ENCODE measurements at places on chromosomes 6 and 20. TPM values are rescaled to one million over a fixed set of nuclear protein-coding genes. Genes with fewer than 3 reads are reported as not detected.
A peak's percentile ranks its signal among the peaks of the same experiment; 100 is the strongest.

DNA sequence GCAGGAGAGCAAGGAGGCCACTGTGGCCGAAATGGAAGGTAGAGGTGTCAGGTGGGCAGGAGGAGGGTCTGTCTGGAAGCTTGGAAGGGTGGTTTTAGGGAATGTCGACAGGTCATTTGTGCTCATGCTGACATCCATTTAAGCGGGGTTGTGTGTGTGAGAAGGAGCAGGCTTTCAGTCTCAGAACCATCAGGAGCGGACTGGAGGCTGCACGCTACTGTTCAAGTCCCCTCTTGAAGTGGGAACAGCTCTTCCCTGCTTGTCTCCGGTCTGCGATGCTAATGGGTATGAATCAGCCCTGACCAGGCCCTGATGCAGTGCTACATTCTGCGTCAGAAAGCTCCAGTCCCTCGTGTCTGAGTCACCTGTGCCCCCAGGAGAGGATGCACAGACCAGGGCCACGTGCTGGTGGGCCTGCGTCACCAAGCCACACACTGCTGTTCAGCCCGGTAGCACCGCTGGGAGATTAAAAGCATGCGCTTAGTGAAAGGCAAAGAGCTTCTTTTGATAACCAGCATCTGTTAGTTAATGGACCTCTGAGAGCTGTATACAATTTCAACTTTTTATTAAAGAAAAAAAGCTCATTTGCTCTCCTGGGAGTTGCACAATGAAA, 58.0 kb downstream of the APCDD1L start:
- no peak for DNase-seq

Gene GSTA2
- not detected for total RNA-seq

Gene WFDC10B
- not detected for total RNA-seq

DNA sequence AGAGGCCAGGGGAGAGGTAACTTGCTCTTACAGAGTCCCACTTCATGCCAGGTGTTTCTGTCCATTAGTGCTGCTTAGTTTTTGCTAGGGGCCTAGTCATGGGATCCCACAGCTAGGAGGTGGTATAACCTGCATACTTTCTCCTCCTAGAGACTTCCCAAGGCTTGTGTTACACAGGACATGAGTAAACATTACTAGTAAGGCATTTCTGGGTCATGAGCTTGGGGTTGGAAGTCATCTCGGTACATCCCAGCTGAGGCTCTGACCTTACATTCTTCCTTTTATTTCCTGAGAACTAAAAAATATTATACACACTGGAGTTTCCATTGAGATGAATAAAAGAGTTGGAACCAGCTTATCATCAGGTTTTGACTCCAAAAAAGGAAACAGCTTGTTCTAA, 20.9 kb upstream of the PNPLA1 start:
- DNase-seq: no peak

DNA sequence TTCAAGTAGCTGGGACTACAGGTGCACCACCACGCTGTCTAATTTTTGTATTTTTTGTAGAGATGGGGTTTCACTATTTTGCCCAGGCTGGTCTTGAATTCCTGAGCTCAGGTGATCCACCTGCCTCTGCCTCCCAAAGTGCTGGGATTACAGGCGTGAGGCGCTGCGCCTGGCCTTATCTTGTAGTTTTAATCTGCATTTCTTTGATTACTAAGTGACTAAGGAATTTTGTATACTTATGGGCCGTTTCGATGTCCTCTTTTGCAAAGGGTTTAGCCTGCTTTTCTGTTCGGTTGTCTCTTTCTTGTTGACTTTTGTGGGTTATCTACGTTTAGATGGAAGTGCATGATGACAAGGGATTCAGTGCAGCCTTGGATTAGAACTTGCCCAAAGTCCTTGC, 500.6 kb downstream of the QKI start:
- no peak for DNase-seq

DNA sequence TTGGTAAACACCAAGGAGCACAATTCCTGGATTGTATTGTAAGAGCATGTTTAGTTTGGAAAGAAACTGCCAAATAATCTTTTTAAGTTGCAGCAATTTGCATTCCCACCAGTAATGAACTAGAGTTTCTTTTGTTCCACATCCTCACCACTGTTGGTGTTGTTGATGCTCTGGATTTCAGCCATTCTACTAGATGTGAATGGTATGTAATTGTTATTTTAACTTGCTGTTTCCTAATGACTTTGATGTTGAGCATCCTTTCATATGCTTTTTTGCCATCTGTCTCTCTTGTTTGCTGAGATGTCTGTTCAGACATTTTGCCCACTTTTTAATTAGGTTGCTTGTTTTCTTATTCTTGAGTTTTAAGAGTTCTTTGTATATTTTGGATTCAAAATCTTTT, 1654.1 kb downstream of the GRIK2 start:
- no peak for DNase-seq

Gene SIRPB1
- total RNA-seq: not detected

- no peak for DNase-seq
Observed at GRCh38 chr20:15302075-15302474, 964.7 kb upstream of the FLRT3 start.

DNA sequence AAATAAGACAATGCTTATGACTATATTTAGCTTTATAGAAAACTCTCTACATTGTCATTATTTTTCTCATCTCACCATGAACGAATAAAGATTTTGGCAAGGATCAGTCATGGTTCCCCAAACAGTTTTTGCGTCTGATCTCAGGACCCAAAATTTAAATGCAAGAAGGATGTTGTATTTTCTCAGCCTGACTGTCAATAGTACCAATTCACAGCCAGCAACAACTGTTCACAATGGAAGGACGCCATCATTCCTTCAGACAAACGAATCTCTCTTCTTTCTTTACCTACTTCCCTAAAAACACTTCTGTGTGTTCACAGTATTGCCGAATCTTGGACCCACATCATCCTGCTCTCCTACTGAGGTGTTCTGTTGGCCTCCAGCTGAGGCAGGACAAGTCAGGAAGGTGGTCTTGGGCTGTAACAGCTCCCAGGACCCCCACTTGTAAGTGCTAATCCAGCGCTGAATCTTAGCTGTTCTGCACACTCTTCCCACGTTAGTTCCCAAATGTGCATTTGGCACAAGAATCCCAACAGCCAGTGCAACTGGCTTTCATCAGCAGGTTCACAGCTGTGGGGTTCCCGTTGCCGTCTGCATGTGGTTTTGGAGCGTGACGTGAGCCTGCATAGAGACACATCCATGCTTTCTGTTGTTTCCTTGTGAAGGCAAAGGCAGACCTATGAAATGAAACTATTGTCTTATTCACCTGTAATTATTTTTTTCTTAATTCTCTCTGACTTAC, 600.0 kb downstream of the QKI start:
- peak; percentile 33 for DNase-seq

Gene MYBL2
- 191 TPM for total RNA-seq

DNA sequence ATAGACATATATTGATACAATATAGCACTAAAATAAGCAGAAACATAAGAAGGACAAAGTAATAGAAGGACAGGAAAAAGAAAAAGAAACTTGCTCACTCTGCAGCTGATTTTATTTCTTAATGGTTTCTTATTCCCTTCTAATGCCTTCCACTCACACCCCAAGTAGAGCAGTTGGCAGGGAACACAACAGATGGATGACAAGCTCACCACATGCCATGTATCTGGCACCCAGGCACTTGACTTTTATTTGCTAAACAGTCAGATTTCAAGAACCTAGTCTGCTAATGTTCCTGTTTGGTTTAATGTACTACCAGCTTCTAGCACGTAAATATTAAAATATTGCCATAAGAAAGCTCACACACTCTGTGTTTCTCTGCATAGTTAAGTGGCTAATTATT, 87.1 kb downstream of the COL19A1 start:
- peak; percentile 22 for DNase-seq

Gene ETV7
- total RNA-seq: not detected

Gene SLC22A16
- not detected for total RNA-seq

- no peak for DNase-seq
Observed at GRCh38 chr6:33886673-33887144, 82.9 kb upstream of the MLN start.

DNA sequence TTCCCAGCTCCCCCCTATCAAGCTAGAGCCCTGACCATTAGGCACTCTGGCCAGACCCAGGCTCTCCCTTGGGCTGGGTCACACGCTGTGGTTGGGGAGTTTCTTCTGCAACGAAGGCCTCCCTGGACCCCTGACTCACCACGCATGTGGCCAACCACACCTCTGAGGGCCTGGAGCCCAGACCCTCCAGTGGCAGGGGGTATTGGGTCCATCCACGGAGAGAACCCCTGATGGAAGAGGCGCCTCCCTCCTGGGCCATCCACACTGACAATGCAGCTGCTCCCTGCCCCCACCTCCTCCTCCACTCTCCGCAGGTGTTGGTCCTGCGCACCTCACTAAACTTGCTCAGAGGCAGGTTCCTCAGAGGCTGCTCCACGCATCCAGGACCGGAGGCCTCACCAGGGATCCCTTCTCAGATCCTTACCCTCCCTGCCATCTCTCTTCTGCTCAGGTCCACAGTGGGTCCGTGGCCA, 125.4 kb downstream of the RNASET2 start:
- no peak for DNase-seq

DNA sequence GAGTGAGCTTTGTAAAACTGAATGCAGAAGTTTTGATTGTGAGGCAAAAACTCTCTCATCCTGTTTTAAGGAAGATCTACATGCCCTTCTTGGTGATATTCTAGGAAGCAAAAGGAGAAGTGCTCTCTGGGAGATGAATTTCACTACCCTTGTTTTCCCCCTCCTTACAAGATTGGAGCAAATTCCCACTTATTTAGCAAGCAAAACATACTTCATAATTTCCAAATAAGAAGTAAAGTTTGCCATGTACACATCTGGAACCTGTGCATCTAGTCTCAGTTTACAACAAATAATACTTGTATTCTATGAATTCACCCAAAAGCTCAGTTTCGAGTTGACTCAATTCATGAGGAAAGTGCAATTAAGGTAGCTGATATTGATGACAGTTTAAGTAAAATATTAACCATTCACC, 27.6 kb upstream of the IFNGR1 start:
- DNase-seq: no peak

DNA sequence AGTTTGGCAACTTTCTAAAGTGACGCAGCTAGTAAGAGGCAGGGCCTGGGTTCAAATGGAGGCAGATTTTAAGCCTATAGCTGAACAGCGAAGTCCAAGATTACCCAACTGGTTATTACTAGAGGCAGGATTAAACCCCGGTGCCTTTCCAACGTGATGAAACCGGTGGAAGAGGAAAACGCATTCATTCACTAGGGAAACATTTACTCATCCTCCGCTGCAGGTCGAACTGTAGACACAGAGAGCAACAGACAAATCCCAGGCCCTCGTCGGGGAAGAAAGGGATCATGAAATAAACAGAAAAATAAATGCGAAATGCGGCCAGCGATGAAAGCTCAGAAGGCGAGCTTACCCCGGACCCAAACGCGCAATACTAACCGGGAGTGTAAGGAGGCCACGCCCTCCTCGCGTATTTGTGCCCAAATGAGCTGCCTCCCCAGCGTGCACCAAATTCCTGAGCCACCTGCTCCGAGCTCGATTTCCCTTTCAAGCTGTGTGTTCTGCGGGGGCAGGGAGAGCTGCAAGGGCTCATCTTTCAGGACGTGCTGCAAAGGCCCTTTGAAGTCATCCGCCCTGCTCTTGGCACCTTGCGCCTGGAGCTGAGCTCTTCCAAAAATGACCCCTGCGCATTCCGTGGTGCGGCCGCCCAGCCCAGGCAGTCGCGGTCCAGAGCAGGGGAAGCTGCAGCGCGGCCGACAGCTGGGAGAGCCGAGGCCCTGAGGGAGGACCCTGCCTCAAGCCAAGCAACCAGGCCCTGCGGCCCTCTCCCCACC, 46.9 kb downstream of the PDYN start:
- peak; percentile 10 for DNase-seq

DNA sequence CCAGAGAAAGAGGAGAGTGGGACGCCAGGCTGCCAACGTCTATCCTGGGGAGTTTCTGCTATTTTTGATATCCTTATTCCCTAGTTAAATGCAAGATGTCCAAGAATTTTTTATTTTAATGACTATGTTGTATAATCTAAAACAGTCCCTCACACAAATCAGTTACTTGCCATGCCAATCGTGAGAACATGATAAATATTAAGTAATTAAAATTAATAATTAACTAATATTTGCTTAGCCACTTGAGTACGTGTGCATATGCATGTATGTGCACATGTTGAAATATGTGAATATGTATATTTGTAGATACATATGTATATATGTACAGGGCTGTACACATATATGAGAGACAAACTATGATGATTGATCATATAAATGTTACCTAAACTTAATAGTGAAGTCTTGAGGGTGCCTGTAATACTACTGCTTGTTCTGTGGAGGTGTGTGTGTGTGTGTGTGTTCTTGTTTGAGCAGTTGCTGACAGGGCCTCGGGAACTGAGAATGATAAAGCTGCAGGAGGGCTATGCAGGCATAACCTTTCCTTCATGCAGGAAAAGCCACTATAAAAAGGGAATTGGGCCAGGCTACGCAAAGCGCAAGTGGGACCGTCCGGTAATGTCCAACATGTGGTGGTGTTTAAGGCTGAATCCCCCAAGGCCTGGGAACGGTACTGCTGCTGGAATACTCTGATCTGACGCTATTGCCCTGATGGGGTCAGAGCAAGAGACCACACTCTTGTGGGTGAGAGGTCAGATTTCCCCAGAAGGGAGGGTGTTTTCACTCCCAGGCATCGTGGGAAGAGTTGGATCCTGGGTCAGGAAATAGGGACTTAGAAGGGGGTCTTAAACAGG, 148.3 kb upstream of the TBX18 start:
- DNase-seq: no peak

DNA sequence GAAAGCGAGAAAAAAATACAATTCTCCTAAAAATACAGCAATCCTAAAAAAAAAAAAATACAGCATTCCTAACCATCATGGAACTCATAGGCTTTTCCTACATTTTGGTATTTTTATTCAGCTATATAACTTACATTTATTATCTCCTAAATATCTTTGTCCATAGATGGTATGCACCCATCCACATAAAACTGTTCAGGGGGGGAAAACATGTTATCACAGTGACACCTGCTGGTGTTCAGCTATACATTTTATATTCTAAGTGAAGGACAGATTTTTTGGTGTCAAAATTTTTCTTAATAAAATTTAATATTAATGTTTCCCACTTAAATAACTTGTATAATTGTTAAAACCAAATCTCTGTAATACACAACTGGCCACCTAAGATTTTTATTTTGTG, 58.0 kb downstream of the BLOC1S5 start:
- DNase-seq: peak; percentile 38

Gene RNF217
- 16.0 TPM for total RNA-seq

Gene PGC
- total RNA-seq: not detected

GRCh38 chr20:57388953-57389694, 2.1 kb upstream of the RBM38 start:
- no peak for DNase-seq

Gene TCF15
- not detected for total RNA-seq

GRCh38 chr6:113178349-113178748, 678.8 kb upstream of the MARCKS start:
- no peak for DNase-seq

DNA sequence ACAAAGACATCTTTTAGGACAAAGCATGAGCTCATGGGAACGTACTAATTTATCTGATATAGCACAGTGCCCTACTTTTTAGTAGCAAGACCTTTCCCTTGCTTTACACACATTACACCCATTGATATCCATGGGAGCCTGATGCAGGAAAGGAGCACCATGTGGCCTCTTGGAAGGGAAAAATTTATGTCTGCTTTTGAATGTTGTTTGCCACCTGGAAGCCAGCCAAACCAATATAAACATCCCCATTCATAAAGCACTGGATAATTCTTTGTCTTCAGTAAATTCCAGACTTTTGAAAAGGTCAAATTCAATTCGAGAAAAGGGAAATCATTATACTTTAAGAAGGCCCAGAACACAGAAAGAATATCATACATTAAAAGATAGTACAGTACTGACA, 152.3 kb upstream of the BEND6 start:
- DNase-seq: peak; percentile 73

All from SJCRH30 (cell line).